ENCODE measurements at places on chromosomes 5 and 9.
A peak's percentile ranks its signal among the peaks of the same experiment; 100 is the strongest.

GRCh38 chr5:29197631-29198454 is 1995.6 kb upstream of the CDH6 start:
- DNase-seq: no peak

- no peak for DNase-seq
Measured at GRCh38 chr9:110520120-110520701, 59.3 kb downstream of the SVEP1 start.

GRCh38 chr9:19114680-19115270 is 12.1 kb upstream of the HAUS6 start:
- no peak for DNase-seq

- DNase-seq: no peak
Measured at GRCh38 chr5:85452322-85453025, 1067.8 kb upstream of the EDIL3 start.

DNA sequence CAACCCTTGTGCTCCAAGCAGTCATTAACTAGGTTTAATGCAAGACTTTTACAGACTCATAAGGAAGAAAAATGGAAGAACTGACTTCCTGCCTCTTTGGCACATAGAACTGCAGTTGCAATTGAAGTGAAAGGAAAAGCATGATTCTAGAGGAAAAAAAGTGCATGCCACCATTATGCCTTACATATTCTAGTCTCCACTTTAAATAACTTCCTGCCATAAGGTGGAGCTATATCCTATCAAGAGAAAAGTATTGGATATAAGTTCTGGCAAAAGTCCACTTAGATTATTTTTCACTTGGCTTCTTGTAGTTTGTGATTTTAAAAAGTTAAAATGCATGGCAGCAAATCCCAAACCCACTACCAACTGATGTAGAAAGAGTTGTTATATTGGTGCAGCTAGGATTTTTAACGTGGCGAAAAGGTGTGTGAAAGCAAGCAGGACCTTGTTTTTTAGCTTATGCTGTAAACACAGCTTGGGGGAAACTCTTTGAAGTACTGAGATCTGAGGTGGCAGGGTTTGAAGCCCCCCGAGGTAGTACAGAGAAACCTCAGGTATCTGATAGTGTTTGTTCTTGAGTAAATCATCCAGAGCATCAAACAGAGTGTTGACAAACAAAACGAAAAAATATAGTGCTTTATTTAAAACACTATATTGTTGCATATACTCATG is 117.9 kb downstream of the ANXA1 start:
- DNase-seq: no peak

DNA sequence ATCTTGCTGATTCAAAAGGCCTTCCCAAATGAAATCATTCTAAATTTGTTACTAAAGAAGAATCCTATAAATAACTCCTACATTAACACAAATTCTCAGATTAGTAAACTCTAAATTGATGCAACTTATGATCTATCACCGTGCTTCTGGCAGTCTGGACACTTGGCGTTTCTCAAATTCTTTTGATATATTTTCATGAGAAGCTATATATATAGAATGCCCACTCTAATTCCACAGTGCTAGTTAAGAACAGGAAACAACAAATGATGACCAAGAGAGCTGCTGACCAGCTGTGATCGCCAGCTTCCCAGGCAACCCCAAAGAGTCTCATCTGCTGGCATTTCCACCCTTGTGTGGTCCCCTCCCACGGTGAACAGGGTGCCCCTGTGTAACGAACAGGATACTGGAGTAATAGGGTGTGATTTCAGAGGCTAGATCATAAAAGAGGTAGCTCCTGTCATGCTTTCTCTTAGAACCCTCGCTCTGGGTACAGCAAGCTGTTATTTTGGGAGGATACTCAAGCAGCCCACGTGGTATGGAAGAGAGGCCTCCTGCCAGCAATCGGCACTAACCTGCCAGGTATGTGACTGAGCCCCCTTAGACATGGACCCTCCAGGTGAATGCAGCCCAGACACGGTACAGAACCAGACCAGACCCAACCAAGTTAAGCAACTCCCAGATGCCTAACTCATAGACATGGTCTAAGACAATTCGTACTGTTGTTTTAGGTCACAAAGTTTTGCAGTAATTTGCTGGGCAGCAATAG is 64.7 kb downstream of the CDC14B start:
- no peak for DNase-seq

GRCh38 chr9:116859763-116860162 is 172.7 kb downstream of the TRIM32 start:
- no peak for DNase-seq

GRCh38 chr9:121313458-121314152 is 45.6 kb downstream of the GSN start:
- DNase-seq: no peak

- no peak for DNase-seq
Measured at GRCh38 chr5:179930788-179931473, 23.2 kb upstream of the TBC1D9B start.

DNA sequence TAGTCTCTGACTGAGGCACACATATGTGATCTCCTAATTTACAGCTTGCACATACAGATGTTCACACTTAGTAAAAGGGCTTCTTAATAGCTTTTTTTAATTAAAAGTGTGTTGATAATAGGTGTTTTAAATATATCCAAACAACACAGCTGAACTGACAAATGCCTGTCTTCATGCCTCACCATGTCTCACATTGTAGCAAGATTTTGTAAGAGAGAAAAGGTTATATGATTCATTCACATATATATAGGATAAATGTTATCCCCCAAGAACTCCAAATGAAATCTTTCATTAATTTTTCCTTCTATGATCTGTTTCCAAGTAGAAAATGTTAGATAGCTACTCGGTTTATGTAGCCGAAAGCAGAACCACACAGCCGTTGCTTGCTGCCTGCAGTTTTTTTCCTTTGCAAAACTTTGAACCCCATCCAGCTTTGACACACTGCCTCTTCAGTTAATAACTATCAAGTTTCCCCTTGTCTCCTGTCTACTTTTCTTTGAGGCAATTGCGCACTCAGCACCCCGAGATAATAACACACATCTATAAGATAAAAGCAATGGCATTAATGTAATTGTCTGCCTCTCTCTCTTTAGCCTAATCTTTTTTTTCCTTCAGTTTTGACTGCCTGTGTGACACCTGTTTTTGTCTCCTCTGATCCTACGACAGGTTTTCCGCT is 299.2 kb downstream of the BNC2 start:
- no peak for DNase-seq

DNA sequence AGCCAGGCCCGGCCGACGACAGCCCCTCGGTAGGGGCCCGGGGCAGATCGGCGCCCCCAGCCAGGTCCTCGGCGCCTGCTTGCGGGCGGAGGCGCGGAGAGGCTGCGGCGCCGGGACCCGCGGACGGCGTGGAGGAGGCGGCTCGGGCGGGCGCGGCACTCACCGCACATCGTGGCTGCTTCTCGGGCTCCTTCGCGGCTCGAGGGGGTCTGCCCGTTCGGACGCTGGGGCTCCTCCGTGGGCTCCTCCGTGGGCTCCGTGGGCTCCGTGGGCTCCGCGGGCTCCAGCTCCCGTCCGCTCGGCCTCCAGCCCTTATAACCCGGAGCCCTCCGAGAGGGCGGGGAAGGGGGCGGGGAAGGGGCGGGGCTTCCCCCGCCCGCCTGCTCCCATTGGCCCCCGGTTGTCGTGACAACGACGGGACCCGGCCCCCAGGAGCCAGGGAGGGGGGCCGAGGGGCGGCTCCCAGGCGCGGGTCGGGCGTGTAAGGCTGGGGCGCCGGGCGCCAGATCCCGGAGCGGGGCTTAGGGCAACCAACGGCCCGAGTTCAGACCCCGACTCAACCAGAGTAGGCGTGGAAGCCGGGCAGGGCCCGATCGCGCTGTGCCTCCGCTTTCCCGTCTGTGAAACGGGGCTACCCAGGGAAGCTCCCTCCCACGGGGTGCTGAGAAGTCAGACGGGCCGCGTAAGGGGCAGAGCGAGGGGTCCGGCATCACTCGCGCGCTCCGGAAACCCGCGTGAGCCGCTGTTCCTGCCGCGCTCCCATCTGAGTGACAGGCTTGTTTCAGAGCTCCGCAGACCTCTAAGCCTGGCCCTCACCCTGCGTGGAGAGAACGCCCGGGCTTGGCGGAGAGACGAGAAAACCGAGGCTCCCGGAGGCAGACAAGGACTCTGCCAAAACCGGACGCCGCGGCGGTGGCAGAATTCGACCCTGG is at the start of gene GFPT2:
GFPT2 (minus strand) TSS at position 289 of the 932 bp plus-strand sequence; CDS start at position 170, 119 bp downstream.
- peak; percentile 87 for DNase-seq

DNA sequence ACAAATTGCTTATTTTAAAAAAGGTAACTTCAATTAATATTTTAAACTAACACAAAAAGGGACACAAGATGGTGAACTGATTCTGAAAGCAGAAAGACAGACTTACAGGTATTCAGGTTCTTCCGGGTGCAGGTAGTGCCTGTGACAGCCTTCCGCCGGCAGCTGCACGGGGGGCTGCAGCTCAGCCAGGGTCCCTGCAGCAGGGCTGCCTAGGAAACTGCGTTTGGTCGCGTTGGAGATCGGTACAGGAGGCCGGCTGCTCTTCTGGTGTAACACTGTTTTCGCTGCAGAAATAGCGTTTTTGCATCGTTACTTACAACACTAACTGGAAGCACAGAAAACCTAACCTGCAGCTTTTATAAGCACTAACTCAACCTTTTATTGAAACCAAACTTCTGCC is 80.0 kb downstream of the CAMSAP1 start:
- no peak for DNase-seq

- DNase-seq: no peak
Measured at GRCh38 chr5:179118756-179119414, 58.7 kb downstream of the ZNF354C start.

- DNase-seq: no peak
Measured at GRCh38 chr9:121367306-121368137, 2.5 kb downstream of the STOM start.

- no peak for DNase-seq
Measured at GRCh38 chr9:13281356-13282016, 2.0 kb upstream of the MPDZ start.

GRCh38 chr9:89649039-89649691 is 44.4 kb downstream of the GADD45G start:
- no peak for DNase-seq

GRCh38 chr5:136285096-136285855 is 80.1 kb downstream of the TRPC7 start:
- no peak for DNase-seq

GRCh38 chr5:90987726-90988125 is 395.4 kb downstream of the ARRDC3 start:
- no peak for DNase-seq

- DNase-seq: no peak
Measured at GRCh38 chr9:120774719-120775118, 18.5 kb downstream of the FBXW2 start.

DNA sequence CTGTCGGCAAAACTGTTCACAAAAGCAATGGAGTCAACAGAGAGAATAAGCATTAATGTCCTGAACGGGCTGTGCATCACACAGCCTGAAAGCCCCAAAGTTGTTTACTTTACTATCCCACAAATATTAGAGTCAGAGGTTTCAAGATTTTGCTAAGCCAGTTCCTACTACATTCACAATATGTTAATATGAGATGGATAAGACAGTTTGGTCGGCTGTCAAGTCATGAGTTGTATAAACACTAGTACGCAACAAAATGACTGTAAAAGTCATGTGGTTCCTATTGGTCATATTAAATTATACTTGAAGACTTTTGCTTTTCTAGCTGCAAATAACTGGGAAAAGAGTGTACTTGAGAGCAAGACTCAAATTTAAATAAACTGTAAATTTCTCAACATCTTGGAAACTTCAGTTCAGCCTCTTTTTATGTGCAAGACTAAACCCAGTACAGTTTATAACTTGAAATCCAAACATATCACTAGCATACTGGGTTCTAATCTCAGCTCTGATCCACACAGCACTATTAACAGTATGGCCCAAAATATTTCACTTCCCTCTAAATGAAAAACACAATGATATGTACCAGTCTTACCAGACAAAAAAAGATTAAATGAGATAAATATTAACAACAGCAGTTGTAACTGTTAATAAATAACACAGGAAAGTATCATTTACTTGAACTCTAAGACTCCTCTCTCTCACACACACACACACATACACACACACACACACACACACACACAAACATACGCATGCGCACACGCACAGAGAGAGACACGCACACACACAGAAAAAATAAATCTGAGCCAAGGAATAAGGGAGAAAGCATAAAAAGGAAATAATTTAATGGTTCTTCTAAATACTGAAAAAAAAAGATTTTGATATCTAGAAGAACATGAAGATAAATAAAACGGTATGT is 33.1 kb downstream of the FANCC start:
- no peak for DNase-seq

GRCh38 chr9:1757186-1757585 is 258.0 kb upstream of the SMARCA2 start:
- no peak for DNase-seq

GRCh38 chr9:36874921-36875320 is 159.1 kb downstream of the PAX5 start:
- no peak for DNase-seq

- DNase-seq: peak; percentile 34
Measured at GRCh38 chr5:14869668-14870164, 1.9 kb downstream of the ANKH start.

DNA sequence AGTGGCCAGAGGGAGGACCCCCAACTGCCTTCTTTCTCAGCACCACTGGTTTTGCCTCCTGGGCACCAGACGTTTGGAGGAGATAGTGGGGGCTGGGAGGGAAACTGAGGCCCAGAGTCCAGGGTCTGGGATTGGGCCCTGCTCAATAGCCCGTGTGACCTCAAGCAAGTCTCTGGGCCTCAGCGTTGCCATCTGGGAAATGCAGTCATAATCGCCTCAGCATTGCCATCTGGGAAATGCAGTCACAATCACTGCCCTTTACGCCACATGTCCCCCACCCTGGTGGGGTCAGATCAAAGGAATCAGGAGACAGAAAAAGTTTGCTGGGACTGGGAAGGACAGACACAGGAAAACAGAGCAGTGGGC is 1.6 kb downstream of the SH2D3C start:
- no peak for DNase-seq

- no peak for DNase-seq
Measured at GRCh38 chr5:110844251-110844650, 105.4 kb downstream of the SLC25A46 start.

- DNase-seq: peak; percentile 12
Measured at GRCh38 chr5:151556806-151557205, 34.3 kb downstream of the FAT2 start.

DNA sequence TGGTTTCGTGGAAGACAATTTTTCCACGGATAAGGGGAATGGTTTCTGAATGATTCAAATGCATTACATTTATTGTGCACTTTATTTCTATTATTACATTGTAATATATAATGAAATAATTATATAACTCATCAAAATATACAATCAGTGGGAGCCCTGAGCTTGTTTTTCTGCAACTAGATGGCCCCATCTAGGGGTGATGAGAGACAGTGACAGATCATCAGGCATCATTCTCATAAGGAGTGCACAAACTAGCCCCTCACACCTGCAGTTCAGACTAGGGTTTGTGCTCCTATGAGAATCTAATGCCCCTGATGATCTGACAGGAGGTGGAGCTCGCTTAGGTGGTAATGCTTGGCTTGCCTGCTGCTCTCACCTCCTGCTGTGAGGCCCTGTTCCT is 6.4 kb downstream of the ISCA1 start:
- no peak for DNase-seq
